ENCODE measurements at places on chromosomes 16 and 17.

DNA sequence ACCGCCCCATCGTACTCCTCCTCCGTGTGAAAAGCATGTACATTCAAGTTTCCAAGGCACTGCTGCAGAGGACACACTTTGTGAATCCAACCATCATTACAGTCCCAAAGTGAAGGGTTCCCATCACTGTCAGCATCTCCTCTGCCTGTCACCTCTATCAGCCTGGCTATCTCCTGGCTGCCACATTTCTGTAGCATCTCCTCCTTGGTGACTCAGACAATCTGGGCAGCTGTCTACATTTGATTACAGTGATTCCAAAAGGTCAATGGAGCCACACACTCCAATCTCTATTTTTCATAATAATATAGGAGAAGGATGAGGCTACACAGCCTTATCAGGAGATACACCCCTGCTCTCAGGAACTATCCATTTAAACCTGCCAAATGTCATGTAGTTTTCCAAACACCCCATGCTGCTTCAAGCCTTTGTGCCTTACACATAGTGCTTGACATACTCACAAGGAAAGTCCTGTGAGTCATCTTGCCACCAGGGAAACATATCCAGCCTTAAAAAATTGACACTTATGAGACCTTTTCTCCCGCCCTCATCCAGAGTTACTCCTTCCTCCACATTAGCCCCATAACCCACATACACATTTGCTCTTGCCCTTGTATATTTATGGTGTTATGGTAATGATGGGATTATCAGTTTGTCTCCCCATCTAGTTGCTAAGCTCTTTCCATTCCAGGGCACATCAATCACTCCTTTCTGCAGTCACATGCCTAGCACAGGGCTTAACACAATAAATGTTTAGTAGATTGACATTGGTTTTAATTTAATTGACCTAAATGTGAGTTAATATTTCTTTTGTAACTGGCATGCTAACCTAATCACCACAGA, 250.1 kb upstream of the CDH5 start:
- DNase-seq: no peak

GRCh38 chr16:17171250-17172143, 299.3 kb downstream of the XYLT1 start:
- DNase-seq: no peak

GRCh38 chr16:48534601-48535340, 75.2 kb downstream of the N4BP1 start:
- no peak for DNase-seq

DNA sequence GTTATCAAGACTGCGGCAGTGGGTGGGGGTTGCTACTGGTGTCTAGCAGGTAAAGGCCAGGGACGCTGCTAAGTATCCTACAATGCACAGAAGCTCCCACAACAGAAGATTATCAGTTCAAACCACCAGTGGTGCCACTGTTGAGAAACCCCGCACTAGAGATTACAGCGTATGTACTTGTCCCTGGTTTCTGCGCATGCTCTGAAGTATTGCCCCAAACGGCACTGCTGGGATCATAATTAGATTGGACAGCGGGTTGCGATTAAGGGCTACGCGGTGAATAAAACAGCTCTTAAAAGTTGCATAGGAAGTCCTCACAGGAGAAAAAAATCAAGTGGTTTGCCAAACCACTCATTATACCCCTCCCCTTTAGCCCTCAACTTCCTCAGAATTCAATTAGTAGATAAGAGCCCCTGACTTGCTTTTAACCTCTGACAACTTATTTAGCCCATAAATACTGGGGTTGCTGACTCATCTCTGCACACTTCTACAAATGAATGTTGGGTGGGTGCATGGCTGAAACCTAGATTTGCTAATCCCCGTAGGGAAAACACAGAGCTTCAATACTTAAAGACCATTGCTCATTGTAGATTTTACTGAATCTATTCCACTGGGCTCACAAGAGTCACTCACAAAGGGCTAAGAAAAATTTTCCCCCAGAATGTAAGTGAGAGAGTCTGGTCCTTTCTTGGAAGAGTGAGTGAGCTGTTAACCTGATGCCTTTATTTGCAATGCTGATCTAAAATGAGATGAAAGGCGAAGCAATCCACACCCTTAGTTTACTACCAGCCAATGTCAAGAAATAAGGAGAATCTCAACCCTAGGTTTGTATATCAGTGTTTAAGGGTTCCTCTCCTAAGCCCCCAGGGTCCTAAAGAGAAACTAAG, 91.8 kb downstream of the RGS9 start:
- no peak for DNase-seq

DNA sequence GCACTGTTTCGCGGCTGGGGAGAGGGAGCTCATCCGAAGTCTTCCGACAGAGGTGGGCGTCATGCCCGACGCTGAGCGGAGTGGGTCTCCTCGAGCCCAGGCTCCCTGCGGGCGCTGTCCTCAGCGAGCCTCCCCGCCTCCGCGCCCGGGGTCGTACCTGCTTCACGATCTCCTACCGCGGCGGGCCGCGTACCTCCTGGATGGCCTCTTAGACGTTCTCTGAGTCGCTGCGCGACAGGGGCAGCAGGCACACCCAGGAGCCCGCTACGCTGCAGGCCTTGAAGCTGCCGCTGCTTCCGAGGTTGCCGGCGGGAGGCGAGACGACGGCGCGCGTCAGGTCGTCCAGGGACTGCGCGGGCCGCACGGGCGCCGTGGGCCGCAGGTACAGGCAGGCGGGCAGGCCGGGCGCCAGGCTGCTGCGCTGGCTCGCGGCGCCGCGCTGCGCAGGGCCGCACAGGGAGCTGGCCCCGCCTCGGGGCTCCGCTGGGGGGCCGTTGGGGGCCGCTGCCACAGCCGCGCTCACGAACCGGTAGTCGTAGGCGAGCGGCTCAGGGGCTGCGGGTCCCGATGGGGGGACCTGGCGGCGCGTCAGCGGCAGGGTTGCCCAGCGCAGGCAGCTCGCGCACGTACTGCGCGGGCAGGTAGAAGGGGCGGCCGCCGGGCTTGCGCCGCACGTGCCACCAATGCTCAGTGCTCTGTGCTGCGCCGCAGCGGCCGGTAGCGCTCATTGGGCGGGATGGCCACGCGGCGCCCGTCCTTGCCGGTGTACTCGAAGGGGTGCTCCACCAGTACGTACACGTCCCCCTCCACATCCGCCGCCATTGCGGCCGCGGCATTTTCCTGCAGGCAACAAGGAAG, 116.4 kb upstream of the SMURF2 start:
- no peak for DNase-seq
